Activated CD8-positive, alpha-beta T cell treated with anti-CD3 and anti-CD28 coated beads for 36 hours (primary cell): ENCODE measurements at places on chromosomes 2 and 18. TPM values are rescaled to one million over a fixed set of nuclear protein-coding genes. Genes with fewer than 3 reads are reported as not detected.

The DTYMK gene
- total RNA-seq: 87.1 TPM

DNA sequence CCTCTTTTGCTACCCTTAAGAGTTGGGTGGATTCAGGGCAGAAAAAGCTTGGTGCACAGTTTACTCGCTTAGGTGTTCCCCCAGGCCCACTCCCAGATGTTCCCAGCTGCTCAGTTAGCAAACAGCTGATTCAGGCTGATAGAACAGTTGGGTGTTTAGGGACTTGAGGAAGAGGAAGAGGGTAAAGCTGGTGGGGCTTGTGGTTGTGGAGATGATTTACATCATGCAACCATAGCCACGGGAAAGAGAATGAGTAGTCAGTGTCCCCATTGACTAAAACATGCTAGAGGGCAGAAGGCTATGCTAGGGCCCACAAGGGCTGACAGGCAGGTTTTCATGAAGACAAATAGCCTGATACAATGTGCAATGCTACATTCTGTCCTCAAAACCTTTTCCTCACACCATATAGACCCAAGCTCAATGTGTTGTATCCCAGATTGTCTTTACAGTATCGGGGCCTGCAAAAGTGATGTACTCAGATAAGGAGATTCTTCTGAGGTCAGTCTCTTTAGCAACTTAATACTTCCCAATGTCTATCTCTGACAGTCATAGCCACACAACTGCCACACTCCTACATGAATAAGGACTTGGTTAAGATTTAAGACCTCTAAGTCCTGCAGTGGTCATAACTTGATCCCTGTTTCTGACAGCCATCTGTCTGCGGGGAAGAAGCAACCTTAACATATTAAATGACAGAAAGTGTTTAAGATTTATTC is 15.6 kb downstream of the COLEC12 start:
- H3K36me3 ChIP-seq: no peaks in the 10 kb centered on the region
- H3K27ac ChIP-seq: no peak overlapping the region
- H3K4me1 ChIP-seq: no peaks in the 10 kb centered on the region
- no peak for DNase-seq

The PIGN gene
- 28.1 TPM for total RNA-seq

The ASB3 gene
- total RNA-seq: 25.3 TPM

GRCh38 chr2:18473241-18474181 is 86.9 kb downstream of the RDH14 start:
- no peaks in the 10 kb centered on the region for H3K4me1 ChIP-seq
- no peak for DNase-seq
- peaks cover 7% of the 10 kb centered on the region for H3K27me3 ChIP-seq
- H3K4me3 ChIP-seq: no peak overlapping the region
- H3K27ac ChIP-seq: no peak overlapping the region

DNA sequence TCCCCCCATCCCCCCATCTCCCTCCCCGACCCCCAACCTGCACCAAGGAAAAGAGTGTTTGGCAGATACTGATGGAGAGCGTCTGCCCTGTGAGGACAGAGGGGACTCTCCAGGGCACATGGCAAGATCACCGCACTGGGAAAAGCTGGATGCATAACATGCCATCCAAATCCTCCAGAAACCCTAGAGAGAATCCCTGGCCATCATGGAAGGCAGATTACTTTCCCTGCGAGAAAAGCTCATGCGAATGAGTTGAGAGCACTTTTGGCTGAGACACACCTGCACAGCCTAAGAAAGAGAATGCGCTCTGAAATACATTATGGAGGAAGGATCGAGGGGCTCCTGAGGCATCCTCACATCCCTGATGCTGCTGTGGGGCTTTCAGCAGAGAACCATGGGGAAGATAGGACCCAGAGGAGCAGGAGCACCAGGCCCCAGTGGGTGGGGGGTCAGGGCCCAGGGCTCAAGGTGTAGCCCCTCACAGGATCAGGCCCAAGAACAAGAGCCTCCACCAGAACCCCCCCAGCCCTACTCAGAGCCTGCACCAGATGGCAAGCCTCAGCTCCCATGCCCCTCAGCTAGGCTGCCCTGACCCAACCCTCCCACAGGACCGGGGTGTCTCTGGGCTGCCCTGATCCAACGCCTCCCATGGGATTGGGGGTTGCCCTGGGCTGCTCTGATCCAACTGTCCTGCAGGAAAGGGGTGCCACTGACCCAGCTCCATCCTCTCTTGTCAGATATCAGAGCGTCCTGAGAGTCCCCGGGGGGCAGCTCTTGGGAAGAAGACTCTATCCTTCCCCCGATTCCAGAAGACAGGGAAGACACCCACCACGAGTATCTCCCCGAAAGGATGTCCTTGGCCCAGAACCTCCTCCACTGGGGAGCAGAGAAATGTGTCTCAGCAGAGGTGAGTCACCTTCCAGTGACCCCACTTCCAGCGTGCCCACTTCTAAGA is 153.4 kb downstream of the NDUFA10 start:
- H3K4me3 ChIP-seq: no peak overlapping the region
- DNase-seq: no peak
- H3K27me3 ChIP-seq: peaks cover 3% of the 10 kb centered on the region
- H3K36me3 ChIP-seq: no peaks in the 10 kb centered on the region
- H3K4me1 ChIP-seq: no peaks in the 10 kb centered on the region

DNA sequence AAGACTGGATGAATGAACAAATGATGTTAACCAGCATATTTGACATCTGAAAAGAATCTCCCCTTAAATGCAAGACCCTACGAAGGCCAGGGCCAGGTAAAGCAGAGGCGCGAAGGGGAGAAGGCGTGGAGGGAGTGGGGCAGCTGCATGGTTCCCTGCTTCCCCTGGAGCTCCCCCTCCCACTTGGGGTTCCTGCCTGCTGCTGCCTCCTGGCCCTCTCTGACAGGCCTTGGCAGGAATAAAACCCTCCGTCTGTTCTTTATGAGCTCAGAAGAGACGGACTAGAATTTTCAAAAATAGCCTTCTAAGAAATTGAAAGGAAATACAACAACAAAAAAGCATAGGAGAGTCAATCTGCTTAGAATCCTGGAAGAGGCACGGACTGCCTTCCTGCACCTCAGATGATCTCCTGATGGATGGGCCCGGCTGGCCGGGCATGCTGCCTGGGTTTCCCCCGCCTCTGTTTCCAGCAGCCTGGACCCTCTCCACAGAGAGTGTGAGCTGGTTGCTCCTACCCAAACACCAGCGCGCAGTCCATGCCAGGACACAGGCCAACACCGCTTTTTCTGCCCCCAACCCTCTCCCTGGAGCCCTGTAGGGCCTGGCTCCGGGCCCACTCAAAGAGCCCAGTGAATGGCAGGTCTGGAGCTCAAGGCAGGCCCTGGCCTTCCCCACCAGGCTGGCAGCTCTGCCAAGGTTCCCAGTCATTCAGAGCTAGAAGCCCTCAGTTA is 23.9 kb downstream of the CFAP65 start:
- H3K27ac ChIP-seq: no peak overlapping the region
- H3K27me3 ChIP-seq: peaks cover 3% of the 10 kb centered on the region
- no peak overlapping the region for H3K4me3 ChIP-seq
- no peaks in the 10 kb centered on the region for H3K4me1 ChIP-seq
- no peaks in the 10 kb centered on the region for H3K36me3 ChIP-seq

The CD207 gene
- not detected for total RNA-seq

- peaks cover 7% of the 10 kb centered on the region for H3K4me1 ChIP-seq
- H3K36me3 ChIP-seq: no peaks in the 10 kb centered on the region
- DNase-seq: no peak
- no peak overlapping the region for H3K4me3 ChIP-seq
- H3K27me3 ChIP-seq: no peaks in the 10 kb centered on the region
- H3K27ac ChIP-seq: no peak overlapping the region
Measured at GRCh38 chr2:109246616-109247015, 117.6 kb downstream of the SH3RF3 start.

DNA sequence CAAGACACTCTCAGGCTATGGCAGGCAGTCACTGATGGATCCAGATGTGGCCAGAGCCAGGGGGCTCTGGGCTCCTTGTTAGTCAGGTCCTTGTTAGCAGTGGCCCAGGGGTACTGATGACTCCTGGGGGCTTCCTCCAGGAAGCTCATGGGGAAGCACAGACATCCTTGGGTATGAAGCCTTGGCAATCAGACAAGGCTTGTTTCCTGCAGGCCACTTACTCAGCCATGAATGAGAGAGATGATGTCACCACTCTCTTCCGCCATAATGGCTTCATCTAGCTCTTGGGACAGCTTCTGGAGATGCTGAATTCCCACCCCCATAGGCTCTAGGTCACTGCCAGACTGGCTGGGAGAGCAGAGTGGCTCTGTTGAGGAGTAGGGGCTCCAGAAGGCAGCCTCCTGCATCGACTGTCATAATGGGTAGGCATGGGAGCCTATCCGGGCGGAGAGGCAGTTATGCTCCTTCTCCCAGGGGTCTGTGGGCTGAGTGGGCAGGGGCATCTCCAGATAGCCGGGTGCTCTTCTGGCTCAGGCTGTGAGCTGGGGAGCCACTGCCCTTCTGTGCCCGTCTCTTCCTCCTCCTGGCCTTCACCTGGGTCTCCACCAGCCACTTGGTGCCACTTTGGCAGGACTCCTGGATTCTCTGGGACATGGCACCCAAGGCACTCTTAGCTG is 40.2 kb upstream of the BMPR2 start:
- no peaks in the 10 kb centered on the region for H3K36me3 ChIP-seq
- H3K27me3 ChIP-seq: no peaks in the 10 kb centered on the region
- DNase-seq: no peak
